ENCODE measurements at places on chromosomes 16 and 17.

- DNase-seq, result no peak
These were observed 2.0 kb upstream of the ZNF263 start for GRCh38 chr16:3281222-3281820.

DNA sequence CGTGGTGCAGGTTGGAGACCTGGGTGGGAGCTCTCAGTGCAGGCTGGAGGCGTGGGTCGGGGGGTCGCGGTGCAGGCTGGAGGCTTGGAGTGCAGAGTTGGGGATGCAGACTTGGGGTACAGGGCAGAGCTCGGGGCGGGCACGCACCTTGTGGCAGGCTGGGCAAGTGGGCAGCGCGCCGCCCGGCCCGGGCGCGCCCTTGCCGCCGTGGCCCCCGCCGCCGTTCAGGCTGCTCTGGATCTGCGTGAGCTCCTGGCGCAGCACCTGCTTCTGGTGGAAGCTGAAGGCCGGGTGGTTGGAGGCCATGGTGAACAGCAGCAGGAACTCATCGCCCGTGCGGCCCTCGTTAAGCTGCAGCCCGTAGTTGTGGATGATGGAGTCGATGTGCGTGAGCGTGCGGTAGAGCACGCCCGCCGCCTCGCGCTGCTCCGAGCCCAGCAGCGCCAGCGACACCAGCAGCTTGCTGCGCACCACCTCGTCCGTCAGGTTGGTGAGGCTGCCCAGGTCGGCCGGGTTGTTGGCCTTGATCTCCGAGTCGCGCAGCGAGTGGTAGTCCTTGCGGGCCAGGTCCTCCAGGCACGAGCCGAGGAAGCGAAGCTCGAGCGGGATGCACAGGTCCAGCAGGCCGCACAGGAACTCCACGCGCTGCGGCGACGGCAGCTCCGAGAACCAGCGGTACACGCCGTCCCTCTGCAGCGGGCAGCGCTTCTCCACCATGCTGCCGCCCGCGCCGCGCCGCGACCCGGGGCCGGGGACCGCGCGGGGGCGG lies 1.1 kb downstream of the ZCCHC14 start:
- no peak for DNase-seq

- no peak for DNase-seq
These were observed 12.5 kb downstream of the SIAH1 start for GRCh38 chr16:48372744-48373143.

- no peak for DNase-seq
These were observed 36.3 kb downstream of the GNA13 start for GRCh38 chr17:65020284-65020683.

DNA sequence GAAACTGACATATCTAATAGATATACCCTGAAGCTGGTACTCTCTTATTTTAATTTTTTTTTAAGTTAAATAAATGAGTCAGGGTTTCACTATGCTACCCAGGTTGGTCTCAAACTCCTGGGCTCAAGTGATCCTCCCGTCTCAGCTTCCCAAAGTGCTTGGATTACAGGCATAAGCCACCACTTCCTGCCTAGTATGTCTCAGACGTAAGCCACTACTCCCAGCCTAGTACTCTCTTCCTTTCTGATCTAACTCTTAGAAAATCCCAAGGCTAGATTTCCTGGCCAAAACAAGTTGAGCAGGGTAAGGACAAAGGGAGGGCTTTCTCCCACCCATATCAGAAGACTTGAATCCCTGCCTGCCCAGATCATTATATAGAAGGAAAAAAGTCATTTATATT lies 33.7 kb downstream of the HOXB1 start:
- DNase-seq, result no peak

GRCh38 chr16:29644338-29644857 lies 18.6 kb upstream of the SPN start:
- DNase-seq, result no peak

DNA sequence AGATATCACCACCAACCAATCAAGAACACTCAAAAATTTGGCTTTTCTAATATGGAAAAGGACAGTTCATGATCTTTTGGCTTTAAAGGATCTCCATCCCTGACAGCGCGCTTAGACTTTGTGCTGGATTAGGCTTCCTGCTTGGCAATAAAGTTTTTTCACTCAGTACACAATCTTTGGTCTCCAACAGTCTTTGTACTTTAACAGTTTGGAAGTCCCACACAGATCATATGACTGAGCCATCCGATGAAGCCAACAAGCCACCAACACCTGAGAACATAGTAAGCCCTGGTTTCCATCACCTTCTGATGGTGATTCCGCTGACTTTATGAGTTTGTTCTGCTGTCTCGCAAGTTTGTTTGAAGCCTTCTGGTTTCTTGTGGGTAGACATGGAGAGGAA lies 34.3 kb downstream of the SMURF2 start:
- DNase-seq, result no peak

GRCh38 chr17:28675980-28676379 lies 14.0 kb downstream of the SUPT6H start:
- no peak for DNase-seq

DNA sequence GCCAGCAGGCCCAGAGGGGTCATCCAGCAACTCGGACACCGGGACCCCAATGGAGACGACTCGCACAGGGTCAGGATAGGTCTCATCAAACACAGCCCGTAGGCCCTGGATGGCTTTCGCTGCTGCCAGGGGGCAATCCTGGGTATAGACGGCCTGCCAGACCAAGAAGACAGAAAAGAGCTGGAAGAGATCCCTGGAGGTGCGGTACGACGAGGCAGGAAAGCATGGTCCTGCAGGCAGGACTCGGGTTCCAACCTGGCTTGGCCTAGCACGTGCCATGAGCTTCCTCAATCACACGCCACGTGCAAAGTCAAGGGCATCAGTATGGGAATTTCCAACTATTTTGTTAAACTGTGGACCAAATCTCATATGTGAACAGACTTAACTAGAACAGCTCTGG lies 6.3 kb upstream of the EXOSC6 start:
- DNase-seq, result no peak

DNA sequence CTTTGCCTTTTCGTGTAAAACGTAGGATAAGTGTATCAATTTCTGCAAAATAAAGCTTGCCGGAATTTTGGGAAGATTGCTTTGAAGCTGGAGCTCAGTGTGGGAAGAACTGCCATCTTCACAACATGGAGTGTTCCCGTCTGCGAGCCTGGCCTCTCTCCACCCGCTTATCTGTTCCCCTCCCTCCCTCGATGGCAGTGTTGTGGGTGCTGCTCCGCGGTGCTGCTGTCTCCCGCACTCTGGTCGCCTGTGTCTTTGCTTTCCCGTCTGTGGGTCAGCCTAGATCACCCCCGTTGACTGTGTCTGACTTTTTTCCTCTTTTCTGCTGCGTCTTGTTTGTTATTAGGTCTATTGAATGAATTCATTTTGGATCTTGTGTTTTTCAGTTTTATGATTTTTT lies 17.0 kb downstream of the ACSF3 start:
- DNase-seq, result no peak

GRCh38 chr17:35799942-35800341 lies 4.5 kb upstream of the MMP28 start:
- no peak for DNase-seq

DNA sequence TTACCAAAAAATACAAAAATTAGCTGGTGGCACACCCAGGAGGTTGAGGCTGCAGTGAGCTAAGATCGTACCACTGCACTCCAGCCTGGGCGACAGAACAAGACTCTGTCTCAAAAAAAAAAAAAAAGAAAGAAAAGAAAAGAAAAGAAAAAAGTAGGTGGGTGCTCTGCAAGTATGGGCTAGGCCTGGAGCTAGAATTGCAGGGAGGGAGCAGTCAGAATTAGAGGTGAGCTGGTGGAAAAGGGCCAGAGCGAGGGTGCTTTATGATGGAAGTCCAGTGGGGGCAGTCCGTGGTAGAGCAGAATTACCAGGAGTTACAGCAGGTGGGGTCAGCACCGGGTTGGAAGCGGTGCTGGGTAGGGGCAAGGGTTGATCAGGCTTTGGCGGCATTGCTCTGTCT lies 57.0 kb upstream of the KDM6B start:
- DNase-seq, result no peak

Measured in HEK293T (cell line).